ENCODE measurements at places on chromosomes 4 and X.
A peak's percentile ranks its signal among the peaks of the same experiment; 100 is the strongest.

DNA sequence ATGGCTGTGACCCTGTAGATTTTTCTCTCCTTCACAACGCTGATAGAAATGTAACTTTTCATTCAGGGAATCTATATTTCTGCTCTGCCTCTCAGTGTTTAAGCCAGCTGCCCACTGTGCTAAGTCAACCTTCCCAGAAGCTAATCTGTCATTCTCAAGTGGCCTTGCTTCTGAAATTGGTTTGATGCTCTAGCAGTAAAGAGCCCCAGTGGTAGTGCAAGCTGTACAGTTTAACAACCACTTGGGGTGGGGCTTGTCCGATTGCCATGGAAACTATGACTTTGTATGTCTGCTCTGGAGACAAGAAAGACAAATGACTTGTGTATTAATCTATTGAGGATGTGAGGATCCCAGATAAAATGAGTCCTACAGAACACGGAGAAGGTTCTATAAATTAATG lies 620.9 kb upstream of the GALNT7 start:
- H3K4me3 ChIP-seq, result no peak overlapping the region
- no peaks in the 10 kb centered on the region for H3K36me3 ChIP-seq
- H3K4me1 ChIP-seq, result no peaks in the 10 kb centered on the region
- H3K27ac ChIP-seq, result no peak overlapping the region

GRCh38 chr4:167380964-167381363 lies 146.7 kb upstream of the SPOCK3 start:
- H3K4me1 ChIP-seq, result no peaks in the 10 kb centered on the region
- H3K4me3 ChIP-seq, result no peak overlapping the region
- no peak for DNase-seq
- no peak overlapping the region for H3K27ac ChIP-seq

DNA sequence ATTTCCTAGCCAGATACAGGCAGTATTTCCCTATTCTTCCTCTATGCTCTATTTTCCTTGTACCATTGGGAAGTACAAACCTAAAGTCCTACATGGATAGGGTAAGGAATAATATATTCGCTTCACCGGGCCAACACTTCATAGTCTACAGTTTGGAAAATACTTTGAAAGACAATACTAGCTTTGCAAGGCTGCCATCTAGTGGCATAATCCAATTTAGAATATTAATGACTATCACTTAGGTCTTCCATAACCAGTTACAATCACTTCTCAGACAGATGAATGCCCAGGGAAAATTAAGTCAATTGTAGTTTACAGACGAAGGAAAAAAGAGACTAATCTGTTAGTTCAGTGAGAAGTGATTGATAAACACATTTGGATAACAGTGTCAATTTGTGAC lies 141.0 kb upstream of the FAM47C start:
- no peaks in the 10 kb centered on the region for H3K36me3 ChIP-seq
- peak; percentile 64 for DNase-seq
- H3K4me3 ChIP-seq, result no peak overlapping the region
- no peaks in the 10 kb centered on the region for H3K4me1 ChIP-seq

GRCh38 chr4:131613086-131613823 lies 1535.8 kb upstream of the PCDH10 start:
- no peaks in the 10 kb centered on the region for H3K36me3 ChIP-seq
- no peak overlapping the region for H3K4me3 ChIP-seq
- DNase-seq, result no peak
- no peaks in the 10 kb centered on the region for H3K4me1 ChIP-seq

DNA sequence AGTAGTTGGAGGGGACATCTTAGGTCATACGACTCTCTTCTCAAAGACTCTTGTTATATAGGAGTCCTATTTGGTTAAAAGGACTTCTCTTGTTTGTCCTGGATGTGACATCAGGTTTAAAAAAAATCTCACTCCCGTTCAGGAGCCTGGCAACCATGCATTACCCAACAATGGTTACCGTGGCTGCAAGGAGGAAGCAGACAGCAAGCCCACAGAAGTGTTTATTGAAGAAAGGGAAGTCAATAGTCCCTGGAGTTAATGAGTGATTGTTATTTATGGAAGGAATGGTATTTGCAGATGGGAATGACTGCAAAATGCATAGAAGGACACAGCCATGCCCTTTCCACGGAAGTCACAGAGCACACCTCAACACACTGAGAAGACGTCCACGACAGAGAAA lies 75.9 kb upstream of the ENPP6 start:
- peak overlapping the region; percentile 65 for H3K27ac ChIP-seq
- no peaks in the 10 kb centered on the region for H3K27me3 ChIP-seq
- H3K36me3 ChIP-seq, result no peaks in the 10 kb centered on the region
- peaks cover 11% of the 10 kb centered on the region for H3K4me1 ChIP-seq
- DNase-seq, result peak; percentile 61
- no peak overlapping the region for H3K4me3 ChIP-seq

GRCh38 chr4:185640811-185641675 lies 105.7 kb upstream of the PDLIM3 start:
- H3K27ac ChIP-seq, result no peak overlapping the region
- DNase-seq, result peak; percentile 81
- H3K4me3 ChIP-seq, result no peak overlapping the region
- H3K4me1 ChIP-seq, result peaks cover 5% of the 10 kb centered on the region
- no peaks in the 10 kb centered on the region for H3K27me3 ChIP-seq
